ENCODE measurements at places on chromosomes 6 and 20.

DNA sequence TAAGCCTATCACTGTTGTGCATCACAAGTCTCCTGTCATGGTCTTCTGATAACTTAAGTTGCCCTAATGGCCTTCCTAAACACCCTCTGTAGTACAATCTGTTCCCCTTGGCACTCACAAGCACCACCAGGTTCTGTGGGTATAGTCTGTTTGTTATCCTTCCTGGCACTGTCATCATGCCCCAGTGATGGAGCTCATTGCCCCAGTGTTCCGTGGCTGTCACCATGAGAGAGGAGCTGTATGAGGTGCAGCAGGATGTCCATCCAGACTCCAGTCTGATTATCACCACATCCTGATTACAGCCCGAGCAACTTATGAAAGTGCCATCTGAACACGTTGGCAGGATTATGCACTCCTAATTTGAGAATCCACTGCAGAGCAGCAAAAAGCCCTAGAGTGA lies 380.1 kb downstream of the FRK start:
- peaks cover 29% of the 10 kb centered on the region for H3K27me3 ChIP-seq
- H3K36me3 ChIP-seq = no peaks in the 10 kb centered on the region
- no peak for DNase-seq
- no peak overlapping the region for H3K27ac ChIP-seq

DNA sequence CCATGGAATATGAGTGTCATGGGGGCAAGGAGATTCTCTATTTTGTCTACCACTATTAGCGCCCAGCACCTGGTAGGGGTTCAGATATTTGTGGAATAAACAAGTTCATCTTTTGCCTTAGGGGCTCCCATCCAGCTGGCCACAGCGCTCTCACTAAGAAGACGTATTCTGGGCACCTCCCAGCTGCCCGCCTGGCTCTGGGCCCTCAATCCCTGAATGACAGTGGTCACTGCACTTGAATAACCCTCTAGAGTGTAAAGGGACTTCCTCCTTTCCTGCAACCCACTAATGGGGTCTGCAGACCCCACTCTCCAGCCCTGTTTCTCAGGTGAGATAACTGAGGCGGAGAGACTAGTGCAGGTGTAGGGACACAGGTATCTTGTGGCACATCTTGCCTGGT lies 36.2 kb downstream of the SNX5 start:
- DNase-seq = no peak
- no peak overlapping the region for H3K27ac ChIP-seq
- H3K4me3 ChIP-seq = no peak overlapping the region
- peaks cover 78% of the 10 kb centered on the region for H3K4me1 ChIP-seq
- H3K36me3 ChIP-seq = peaks cover 4% of the 10 kb centered on the region

- H3K27ac ChIP-seq = no peak overlapping the region
- DNase-seq = no peak
- no peaks in the 10 kb centered on the region for H3K4me1 ChIP-seq
- no peaks in the 10 kb centered on the region for H3K27me3 ChIP-seq
- H3K4me3 ChIP-seq = no peak overlapping the region
Observed at GRCh38 chr6:88013015-88013414, 34.6 kb upstream of the SPACA1 start.

- H3K36me3 ChIP-seq = peaks cover 58% of the 10 kb centered on the region
- no peak for DNase-seq
- peak overlapping the region; percentile 17 for H3K27ac ChIP-seq
Observed at GRCh38 chr6:144460327-144461095, 175.4 kb downstream of the UTRN start.

GRCh38 chr6:75124983-75125382 lies 80.9 kb downstream of the COL12A1 start:
- peaks cover 91% of the 10 kb centered on the region for H3K36me3 ChIP-seq
- no peak for DNase-seq
- H3K4me1 ChIP-seq = peaks cover 73% of the 10 kb centered on the region
- H3K4me3 ChIP-seq = no peak overlapping the region
- H3K27ac ChIP-seq = peak overlapping the region; percentile 86

DNA sequence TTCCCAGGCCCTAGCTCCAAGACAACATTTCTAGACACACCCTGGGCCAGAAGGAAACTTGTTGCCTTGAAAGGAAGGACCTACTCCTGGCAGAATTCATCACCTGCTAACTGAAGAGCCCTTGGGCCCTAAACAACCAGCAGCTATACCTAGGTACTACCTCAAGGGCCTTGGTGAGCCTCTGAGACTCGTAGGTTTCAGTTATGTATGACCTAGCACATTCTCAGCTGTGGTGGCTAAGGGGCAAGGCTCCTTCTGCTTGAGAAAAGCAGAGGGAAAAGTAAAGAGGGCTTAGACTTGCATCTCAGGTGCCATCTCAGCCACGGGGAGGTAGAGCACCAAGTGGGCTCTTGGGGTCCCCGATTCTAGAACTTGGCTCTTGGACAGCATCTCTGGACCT lies 132.3 kb upstream of the NHSL1 start:
- H3K4me1 ChIP-seq = no peaks in the 10 kb centered on the region
- H3K27me3 ChIP-seq = no peaks in the 10 kb centered on the region
- DNase-seq = no peak
- H3K4me3 ChIP-seq = no peak overlapping the region
- no peaks in the 10 kb centered on the region for H3K36me3 ChIP-seq
- no peak overlapping the region for H3K27ac ChIP-seq

GRCh38 chr6:119566546-119567260 lies 217.1 kb upstream of the MAN1A1 start:
- no peaks in the 10 kb centered on the region for H3K4me1 ChIP-seq
- DNase-seq = no peak
- peaks cover 10% of the 10 kb centered on the region for H3K27me3 ChIP-seq
- no peak overlapping the region for H3K4me3 ChIP-seq
- no peak overlapping the region for H3K27ac ChIP-seq

DNA sequence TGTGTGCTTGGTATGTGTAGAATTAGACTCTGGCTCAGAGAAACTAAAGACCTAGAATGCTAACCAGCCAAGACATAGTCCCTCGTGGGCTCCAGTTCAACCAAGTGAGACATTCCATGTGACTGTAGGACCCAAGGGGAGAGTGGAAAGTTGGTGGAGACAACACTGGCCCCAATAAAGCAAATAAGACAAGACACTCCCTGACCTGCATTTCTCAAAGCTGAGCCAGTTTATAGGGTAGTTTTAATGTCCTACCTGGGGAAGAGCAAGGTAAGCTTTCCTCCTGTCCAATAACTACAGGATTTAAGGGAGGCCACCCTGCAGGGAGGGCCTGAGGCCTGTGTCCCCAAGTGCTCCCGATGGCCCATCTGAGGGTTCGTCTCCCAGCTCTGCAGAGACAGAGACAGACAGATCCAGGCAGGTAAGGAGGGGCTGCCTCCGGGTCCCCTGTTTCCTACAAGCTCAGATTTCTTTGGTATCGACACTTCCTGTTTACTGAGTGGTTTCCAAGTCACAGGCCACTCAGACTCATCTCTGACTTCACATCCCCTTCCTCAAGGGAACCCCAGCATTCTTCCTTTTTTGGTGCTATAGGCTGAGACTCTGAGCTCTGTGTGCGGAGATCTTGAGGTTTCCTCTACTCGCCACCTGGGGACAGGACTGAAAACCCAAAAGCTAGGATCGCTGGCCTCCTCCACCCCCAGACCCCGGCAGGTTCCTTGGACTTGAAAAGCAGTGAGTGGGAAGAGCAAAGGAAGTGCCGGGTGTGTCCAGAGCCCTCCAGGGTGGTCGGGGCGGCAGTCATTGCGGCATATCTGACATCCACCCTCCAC lies 92.4 kb downstream of the PRND start:
- H3K4me1 ChIP-seq = peaks cover 7% of the 10 kb centered on the region
- no peak overlapping the region for H3K27ac ChIP-seq
- no peaks in the 10 kb centered on the region for H3K36me3 ChIP-seq
- no peak for DNase-seq
- H3K27me3 ChIP-seq = peaks cover 3% of the 10 kb centered on the region

DNA sequence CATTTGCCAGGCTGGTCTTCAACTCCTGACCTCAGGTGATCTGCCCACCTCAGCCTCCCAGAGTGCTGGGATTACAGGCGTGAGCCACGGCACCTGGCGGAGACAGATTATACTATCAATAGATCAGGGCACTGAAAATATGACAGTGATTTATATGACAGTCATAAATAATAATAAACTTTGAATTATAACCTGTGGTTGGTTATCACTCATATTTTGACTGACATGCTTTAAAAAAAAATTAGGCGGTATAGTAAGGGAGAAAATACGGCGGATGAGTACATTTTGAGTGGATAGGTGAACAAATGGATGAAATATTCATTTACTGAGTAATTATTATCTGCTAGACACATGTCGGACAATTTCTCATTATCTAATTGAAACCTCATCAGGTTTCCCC lies 28.8 kb downstream of the TMEM244 start:
- H3K27ac ChIP-seq = no peak overlapping the region
- H3K36me3 ChIP-seq = no peaks in the 10 kb centered on the region
- peaks cover 3% of the 10 kb centered on the region for H3K4me1 ChIP-seq
- H3K4me3 ChIP-seq = no peak overlapping the region
- no peaks in the 10 kb centered on the region for H3K27me3 ChIP-seq

DNA sequence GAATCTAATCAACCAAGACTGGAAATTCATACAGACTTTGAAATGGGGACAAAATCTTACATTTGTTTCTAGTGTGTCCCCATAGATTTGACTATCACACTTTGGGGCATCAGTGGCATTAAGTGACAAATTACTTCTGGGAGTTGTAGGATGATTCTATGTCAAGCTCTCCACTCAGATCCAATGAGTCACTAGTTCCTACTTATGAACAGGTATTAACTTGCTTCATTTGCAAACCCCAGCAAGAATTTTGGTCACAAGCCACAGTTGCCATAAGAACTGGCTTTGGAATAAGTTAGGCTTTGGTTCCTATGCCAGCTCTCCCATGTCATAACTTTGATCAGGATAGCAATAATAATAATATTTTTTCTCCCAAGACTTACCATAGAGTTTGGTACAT lies 77.6 kb upstream of the PTPRK start:
- H3K27ac ChIP-seq = no peak overlapping the region
- H3K4me3 ChIP-seq = no peak overlapping the region
- peaks cover 31% of the 10 kb centered on the region for H3K4me1 ChIP-seq
- DNase-seq = no peak
- H3K36me3 ChIP-seq = no peaks in the 10 kb centered on the region
- no peaks in the 10 kb centered on the region for H3K27me3 ChIP-seq

DNA sequence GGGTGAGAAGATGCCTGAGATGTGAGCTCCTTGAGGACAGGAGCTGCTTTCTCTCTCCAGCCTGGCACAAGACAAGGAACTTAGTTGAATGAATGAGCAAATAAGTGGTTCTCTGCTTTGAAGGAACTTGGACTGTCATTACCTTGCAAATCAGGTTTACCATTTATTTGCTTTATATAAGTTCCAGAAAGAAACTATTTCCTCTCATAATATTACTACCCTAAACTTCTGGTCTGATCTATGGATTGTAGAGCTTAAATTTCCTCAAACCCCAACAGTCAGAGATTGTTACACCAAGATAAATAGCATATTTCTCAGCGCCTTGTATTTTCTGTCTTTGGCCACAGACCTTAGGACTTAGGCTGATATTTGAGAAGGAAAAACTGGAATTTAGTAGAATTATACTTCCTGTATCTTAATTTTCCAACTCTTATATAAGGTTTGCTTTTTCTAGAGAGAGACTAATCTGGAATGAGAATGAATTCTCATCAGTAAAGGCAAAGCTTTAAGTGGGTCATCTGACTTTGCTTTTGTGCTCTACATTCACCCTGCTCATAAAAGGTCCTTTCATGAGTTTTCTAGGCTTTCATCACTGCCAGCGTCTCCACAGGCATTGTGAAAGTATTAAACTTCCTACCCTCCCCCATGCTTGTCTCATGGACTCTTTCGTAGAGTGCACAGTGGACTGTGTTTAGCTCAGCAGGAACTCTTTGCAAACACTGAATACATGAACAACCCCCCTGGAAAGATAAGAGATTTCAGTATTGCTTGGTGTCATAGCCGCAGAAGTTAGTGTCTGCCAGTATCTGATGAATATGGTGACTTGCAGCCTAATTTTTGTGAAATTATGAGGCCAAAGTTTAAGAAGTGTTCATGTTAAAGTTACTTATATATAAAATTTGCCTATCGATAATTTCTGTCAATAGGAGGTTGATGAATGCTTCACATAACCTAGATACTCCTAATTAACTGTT lies 74.0 kb downstream of the PTPRA start:
- H3K36me3 ChIP-seq = peaks cover 11% of the 10 kb centered on the region
- peak overlapping the region; percentile 36 for H3K27ac ChIP-seq
- DNase-seq = no peak
- peaks cover 20% of the 10 kb centered on the region for H3K4me1 ChIP-seq
- no peaks in the 10 kb centered on the region for H3K27me3 ChIP-seq

GRCh38 chr6:35321091-35321490 lies 21.3 kb upstream of the PPARD start:
- peaks cover 14% of the 10 kb centered on the region for H3K4me1 ChIP-seq
- no peak for DNase-seq
- no peaks in the 10 kb centered on the region for H3K36me3 ChIP-seq

- H3K27me3 ChIP-seq = no peaks in the 10 kb centered on the region
- no peak overlapping the region for H3K4me3 ChIP-seq
- H3K4me1 ChIP-seq = peaks cover 17% of the 10 kb centered on the region
- H3K36me3 ChIP-seq = no peaks in the 10 kb centered on the region
Observed at GRCh38 chr6:43926634-43927531, 156.9 kb downstream of the VEGFA start.

GRCh38 chr20:20663841-20664240 lies 48.6 kb downstream of the RALGAPA2 start:
- H3K4me3 ChIP-seq = no peak overlapping the region
- DNase-seq = no peak
- H3K4me1 ChIP-seq = peaks cover 31% of the 10 kb centered on the region
- H3K27ac ChIP-seq = no peak overlapping the region

DNA sequence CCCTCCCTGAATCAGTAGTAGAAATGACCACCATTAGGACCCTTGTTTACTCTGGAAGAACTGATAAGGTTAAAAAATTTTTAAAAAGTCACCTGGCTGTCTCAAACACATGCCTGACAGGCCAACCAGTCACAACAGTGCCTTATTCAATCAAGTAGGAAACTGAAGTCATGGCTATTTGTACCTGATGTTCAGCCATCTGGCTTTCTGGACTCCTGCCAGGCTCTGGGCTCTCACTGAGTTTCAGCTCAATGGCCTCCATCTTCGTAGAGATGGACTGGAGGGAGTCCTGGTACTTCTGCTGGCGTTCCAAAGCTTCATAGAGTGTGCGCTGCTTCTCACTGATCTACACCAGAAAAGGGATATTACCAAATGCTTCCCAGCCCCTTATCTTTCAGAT lies 343.8 kb downstream of the SYNE1 start:
- no peak overlapping the region for H3K4me3 ChIP-seq
- DNase-seq = no peak
- no peaks in the 10 kb centered on the region for H3K4me1 ChIP-seq
- no peak overlapping the region for H3K27ac ChIP-seq

- no peak overlapping the region for H3K4me3 ChIP-seq
- no peak for DNase-seq
- H3K4me1 ChIP-seq = peaks cover 9% of the 10 kb centered on the region
Observed at GRCh38 chr20:50772420-50773185, 22.3 kb upstream of the BCAS4 start.

GRCh38 chr6:116047173-116047933 lies 13.3 kb downstream of the FRK start:
- no peaks in the 10 kb centered on the region for H3K36me3 ChIP-seq
- no peaks in the 10 kb centered on the region for H3K4me1 ChIP-seq
- H3K27ac ChIP-seq = no peak overlapping the region

GRCh38 chr6:5086294-5086890 lies 1.3 kb downstream of the PPP1R3G start:
- H3K27ac ChIP-seq = no peak overlapping the region
- peak; percentile 72 for DNase-seq
- peaks cover 9% of the 10 kb centered on the region for H3K27me3 ChIP-seq
- H3K4me1 ChIP-seq = peaks cover 9% of the 10 kb centered on the region
- peak overlapping the region; percentile 29 for H3K4me3 ChIP-seq
